Activated naive CD8-positive, alpha-beta T cell treated with anti-CD3 and anti-CD28 coated beads for 36 hours (primary cell): ENCODE measurements at places on chromosomes 12 and 14. TPM values are rescaled to one million over a fixed set of nuclear protein-coding genes. Genes with fewer than 3 reads are reported as not detected.

DNA sequence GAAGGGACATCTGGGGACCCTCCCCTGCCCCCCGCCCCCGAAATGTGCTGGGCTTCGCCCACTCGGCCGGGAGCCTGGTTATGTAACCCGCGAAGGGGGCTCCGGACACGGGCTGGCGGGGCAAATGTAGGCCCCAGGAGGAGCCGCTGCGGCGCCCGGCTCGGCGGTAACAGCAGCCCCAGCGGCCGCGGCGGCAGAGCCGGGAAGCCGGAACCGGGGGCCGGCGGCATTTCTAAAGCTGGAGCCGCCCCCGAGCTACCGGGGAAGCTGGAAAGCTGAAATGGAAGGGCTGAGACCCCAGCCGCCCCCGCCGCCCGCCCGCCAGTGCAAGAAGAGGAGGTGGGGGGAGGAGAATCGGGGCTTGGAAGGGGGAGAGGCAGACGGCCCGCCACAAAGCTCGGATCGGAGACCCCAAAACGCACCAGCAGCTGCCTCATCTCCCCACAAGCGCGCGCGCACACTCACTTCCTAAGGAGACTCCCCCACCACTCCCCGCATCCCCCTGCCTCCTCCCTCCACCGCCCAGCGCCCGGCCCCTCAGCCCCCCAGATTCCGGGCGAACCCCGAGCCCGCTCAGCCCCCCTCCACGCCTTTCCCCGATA is 1.5 kb downstream of the KDM2B start:
- DNase-seq, result peak; percentile 55

GRCh38 chr12:40253936-40254335 is 29.1 kb downstream of the LRRK2 start:
- no peak for DNase-seq

DNA sequence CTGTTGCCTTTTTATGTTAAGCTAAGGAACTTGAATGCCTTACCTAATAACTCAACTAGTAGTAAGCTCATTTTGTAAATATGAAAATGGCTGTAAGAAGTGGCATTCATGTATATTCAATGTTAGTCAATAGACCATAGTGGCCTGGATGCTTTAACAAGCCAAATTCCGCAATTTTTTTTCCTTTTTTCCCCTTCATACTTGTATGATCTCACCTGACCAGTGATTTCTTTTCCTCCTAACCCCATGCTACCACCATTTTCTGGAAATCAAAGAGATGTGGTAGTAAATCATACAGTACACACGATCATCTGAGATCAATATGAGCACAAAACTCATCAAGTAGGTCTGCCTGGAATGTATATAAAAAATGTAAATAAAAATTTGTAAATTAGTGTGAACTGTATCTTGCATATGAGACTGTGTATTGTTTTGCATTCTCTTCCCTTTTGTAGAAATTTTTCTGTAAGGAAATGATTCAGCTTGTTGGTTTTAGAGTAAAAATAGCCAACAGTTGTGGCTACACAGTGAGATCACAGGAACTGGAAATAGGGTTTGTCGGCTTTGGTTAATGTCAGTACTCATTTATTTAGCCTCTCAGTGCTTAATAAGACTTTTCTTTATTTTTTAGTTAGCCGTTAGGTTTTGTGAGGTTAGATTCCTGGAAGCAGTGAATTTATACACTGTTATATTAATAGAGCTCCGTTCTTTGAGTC is 62.5 kb downstream of the ETNK1 start:
- DNase-seq, result no peak

- DNase-seq, result no peak
These were observed 2.5 kb upstream of the RAP1B start for GRCh38 chr12:68608191-68608590.

DNA sequence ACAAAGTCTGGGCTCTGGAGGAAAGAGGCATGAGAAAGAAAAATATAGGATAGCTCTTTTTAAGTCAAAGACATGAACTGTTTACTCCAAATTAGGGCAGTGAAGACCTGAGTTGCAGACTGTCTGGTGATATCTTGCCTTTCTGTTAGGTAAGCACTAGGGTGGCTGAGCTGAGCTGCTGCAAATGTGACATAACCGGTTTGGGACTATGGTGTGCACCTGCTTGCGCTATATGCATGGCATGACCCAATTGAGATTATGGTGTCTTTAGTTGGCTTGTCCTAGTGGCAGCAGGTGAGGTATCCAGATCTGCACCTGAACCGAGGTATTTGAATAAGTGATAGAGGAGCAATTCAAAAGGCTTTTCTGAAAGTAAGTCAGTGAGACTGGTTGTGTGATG is 345.6 kb downstream of the APAF1 start:
- DNase-seq, result no peak

- no peak for DNase-seq
These were observed 4.3 kb downstream of the RIMBP2 start for GRCh38 chr12:130711756-130712155.

Gene KCNMB4
- 0.82 TPM for total RNA-seq

DNA sequence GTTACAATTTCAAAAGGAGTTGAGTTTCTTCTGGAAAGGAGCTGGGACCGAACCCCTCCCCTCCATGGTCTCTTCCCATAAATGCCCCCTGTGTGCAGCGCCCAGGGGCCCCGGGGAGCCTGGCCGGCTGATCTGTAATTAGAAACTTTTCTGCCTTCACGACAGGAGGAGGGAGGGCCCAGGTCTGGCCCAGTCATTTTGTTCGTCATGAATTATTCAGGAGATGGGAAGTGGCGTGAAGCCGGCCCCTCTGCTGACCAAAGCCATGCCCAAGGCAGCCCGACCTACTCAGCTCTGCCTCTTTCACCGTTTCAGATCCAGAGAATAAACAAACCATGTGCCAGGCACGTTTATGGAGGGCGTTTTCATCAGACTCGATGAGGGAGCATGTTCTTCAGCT is 33.3 kb upstream of the MSI1 start:
- DNase-seq, result no peak

DNA sequence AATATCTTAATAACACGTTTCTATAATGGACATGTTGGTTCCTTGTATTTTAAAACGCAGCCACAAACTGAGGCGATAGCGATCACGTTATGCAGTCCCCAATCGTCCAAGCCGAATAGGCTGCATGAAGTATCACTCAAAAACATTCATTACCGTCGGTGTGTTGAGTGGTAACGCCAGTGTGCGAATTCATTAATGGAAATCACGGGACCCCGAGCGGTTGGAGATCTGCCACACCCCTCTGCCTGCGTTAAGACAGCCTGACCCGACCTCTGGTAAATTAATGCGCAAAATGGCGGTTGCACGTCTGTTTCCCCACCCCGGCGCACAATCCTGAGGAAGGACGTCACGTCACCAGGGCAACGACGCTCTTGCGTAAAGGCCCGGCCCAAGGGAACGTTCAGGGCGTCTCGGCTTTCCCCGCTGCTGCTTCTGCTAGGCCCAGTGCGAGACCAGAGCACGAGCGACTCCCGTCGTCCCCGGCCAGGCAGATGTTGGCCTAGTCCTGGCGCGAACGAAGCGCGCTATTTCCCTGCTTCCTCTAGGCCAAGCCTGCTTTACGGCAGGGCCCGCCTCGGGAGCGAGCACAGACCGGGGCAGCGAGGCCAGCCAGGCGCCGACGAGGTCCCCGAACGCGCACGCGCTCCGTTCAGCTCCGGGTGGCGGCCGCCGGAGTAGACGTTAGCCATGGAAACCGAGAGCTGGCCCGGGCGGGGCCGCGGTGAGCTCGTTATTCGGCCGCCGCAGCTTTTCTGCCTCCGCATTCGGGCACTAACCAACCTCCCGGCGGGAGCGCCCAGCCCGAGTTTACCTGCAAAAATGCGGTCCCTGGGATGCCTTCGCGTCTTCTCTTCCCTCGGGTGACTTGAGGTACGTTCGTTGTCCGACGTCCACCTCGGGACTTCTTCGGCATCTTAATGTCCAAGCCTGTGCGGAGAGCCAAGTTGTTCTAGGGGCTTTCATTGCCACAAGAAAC is at the start of gene PCNX4:
Gene PCNX4 (plus strand): TSS at position 374 of the 976 bp plus-strand sequence. CDS start 15,716 bp downstream, outside the sequence.
- peak; percentile 91 for DNase-seq

Gene ITGA5
- total RNA-seq, result 18.3 TPM

Gene PZP
- not detected for total RNA-seq

Gene HPD
- not detected for total RNA-seq

DNA sequence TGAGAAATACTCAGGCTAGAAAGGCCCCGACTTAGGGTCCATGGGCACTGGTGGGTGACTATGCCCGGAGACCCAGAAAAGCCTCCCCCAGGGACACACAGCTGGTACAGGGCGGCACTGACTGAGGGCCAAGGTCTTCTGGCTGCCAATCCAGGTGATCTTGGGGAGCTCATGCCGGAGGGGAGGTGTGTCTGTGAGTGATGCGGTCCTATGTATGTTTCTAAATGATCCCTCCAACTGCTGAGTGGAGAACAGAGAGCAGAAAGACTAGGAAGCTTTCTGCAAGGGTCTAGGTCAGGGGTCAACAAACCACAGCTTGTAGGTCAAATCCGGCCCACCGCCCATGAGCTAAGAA is 391 bp downstream of the SERPINA4 start:
- DNase-seq, result no peak

- no peak for DNase-seq
These were observed 67.6 kb downstream of the TECPR2 start for GRCh38 chr14:102430212-102430908.

Gene RPS6KL1
- total RNA-seq, result 6.5 TPM

- no peak for DNase-seq
These were observed 52.9 kb downstream of the ISCA2 start for GRCh38 chr14:74546416-74546815.

DNA sequence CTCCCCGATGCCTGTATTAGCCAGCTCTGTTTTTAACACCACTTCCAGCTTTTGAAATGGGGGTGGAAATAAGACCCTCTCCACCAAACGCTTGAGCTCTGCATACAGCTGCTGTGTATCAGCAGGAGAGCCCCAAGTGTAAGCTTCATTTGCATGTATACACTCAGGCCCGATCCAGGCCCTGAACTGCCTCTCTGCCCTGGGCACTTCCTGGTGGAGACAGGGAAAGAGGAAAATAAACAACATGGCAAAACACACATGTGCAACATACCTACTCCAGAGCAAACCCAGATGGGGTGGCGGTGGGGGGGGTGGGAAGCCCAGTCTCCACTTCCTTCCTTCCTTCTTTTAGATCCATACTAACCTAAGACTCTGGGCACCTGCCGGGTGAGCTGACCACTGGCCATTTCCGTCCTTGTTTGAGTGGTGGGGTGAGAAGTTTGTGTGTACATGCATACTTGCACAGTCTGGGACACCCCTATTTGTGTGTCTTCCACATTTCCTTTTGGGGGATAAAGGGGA is 55.3 kb downstream of the RBM19 start:
- no peak for DNase-seq

GRCh38 chr12:49201595-49202295 is 12.9 kb upstream of the TUBA1A start:
- peak; percentile 7 for DNase-seq

DNA sequence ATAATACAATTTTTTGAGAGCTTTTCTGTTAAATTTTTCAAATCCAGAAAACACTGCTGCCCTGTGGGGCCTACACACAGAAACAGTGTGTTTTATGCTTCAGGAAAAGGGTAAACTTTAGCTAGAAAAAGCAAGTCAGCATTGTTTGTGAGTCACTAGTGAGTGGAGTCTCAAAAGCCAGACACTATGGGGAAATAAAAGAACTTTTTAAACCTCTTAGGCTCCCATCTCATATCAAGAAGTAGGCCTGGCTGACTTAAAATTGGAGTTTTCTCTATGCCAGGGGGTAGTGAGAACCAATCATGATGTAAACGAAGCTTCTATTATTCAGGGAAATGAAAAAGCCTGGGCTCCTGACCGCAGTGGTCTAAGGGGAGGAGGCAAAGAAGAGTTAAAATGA is 12.6 kb downstream of the GPR65 start:
- DNase-seq, result no peak

- no peak for DNase-seq
These were observed 5.6 kb upstream of the HEBP1 start for GRCh38 chr12:13005649-13006048.

Gene CFAP54
- 0.26 TPM for total RNA-seq

GRCh38 chr14:104086210-104086660 is 735 bp downstream of the ASPG start:
- no peak for DNase-seq

Gene PARP11
- total RNA-seq, result 23.1 TPM

DNA sequence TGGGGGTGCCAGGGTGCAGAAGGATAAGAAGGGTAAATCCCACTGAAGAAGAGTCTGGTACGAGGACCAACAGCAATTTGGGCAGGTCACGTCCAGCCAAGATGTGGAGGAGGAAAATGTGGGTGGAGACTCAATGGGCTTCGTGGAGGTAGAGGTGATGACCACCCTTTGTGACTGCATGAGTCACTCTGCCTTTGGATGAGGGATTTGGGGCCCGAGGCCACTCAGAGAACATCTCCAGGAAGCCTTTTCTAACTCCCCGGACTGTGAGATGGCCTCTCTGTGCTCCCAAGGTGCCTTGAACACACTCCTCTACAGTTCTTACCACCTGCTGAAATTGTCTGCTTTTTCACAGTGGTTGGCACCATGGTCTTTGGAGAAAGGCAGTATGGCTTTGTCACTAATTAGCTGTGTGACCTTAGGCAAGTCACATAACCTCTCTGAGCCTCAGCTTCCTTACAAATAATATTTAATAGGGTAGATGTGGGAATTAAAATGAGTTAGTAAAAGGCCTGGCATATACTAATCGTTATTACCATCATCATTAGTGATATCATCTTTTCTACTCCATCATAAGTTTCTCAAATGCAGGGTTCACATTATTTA is 67.0 kb upstream of the ARHGAP5 start:
- no peak for DNase-seq

- DNase-seq, result no peak
These were observed 27.3 kb upstream of the TBC1D30 start for GRCh38 chr12:64797156-64797555.

DNA sequence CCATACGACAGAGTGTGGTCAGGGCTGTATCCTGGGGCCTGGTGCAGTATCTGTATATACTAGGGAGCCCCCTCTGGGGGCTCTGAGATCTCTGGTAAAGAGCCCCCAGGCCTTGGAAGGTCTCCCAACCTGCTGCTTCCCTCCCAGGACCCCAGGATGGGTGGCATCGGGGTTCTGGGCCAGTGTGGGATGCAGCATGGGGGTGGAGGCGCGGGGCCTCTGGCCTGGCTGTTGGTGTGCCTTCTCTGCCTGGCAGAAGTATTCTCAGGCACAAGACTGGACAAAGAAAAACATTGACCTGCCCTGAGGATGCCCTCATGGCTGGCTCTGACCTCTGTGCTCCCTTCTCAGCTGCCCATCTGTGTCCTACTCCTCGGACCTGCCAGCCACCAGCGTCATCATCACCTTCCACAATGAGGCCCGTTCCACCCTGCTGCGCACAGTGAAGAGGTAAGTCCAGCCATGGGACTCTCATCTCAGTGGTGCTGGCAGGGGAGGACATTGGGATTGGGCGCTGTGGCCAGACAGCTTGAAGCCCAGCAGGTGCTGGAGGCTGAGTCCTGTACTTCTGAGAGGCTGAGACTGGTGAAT is 64.5 kb downstream of the GALNT16 start:
- DNase-seq, result no peak
